Left kidney (tissue), 8 donors: ENCODE measurements at places on chromosomes 16 and 17. TPM values are rescaled to one million over a fixed set of nuclear protein-coding genes. Genes with fewer than 3 reads are reported as not detected.

The ATP1B2 gene
- 20.5 TPM for polyA plus RNA-seq

The SRSF1 gene
- polyA plus RNA-seq: 451 TPM

The CLEC10A gene
- polyA plus RNA-seq: 0.47 TPM

The SRCIN1 gene
- polyA plus RNA-seq: 3.7 TPM

The AATK gene
- 3.9 TPM for polyA plus RNA-seq

The NOS2 gene
- 2.2 TPM for polyA plus RNA-seq

The MYH3 gene
- 6.4 TPM for polyA plus RNA-seq

The HOXB9 gene
- 65.6 TPM for polyA plus RNA-seq

The HSD17B2 gene
- polyA plus RNA-seq: 11.2 TPM

The PDE6G gene
- polyA plus RNA-seq: 11.0 TPM

The PDIA2 gene
- 2.4 TPM for polyA plus RNA-seq

The KREMEN2 gene
- 1.4 TPM for polyA plus RNA-seq

The ACLY gene
- 86.0 TPM for polyA plus RNA-seq

The TMEM235 gene
- polyA plus RNA-seq: not detected

The SLC52A1 gene
- 0.47 TPM for polyA plus RNA-seq

The KCNJ18 gene
- not detected for polyA plus RNA-seq

The NPIPB2 gene
- 13.6 TPM for polyA plus RNA-seq

The MYH2 gene
- polyA plus RNA-seq: 0.03 TPM

The MYH8 gene
- 0.70 TPM for polyA plus RNA-seq

The CACNG1 gene
- not detected for polyA plus RNA-seq

The TBC1D3B gene
- polyA plus RNA-seq: 16.2 TPM

The SLC5A11 gene
- polyA plus RNA-seq: 5.6 TPM
